Astrocyte of the hippocampus (primary cell): ENCODE measurements at places on chromosomes 2 and 18.

DNA sequence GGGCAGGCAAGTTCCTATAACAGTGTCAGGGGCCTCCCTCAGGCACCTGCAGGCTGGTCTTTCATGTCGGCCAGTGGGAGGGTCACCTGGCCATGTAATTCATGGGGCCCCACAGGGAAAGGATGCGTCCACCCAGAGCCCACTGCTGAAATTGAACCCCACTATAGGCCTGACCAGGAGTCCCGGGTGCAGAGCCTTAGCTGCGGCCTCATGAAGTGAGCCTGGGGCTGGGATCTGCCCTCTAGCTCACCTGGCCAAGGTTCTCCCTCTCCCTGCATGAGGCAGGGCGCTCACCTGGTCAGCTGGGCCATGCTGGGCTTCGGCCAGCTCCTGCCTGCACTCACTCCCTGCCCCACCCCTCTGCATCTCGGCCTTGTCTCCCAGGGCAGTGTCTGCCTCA is 41.1 kb downstream of the C1QL2 start:
- no peak for DNase-seq

DNA sequence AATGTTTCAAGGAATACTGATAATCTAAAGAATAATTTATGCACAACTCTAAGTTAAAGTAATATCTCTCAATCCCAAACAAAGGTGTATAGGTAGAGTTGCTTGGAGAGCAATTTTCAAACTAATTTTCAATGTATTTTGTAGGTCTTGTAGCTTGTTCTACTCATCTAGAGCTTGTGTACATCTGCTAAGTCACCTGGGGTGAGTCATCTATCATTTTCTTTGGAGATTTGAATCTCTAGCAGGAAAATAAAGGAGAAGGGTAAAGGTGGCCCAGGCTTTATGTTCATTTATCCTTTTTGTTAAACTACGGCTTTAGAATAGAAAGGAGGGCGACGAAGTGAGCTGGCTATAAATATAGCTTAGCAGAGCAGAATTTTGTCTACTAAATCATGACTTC is 76.8 kb upstream of the THUMPD2 start:
- DNase-seq = no peak

GRCh38 chr2:30367232-30368070 is 79.6 kb upstream of the LCLAT1 start:
- DNase-seq = no peak

DNA sequence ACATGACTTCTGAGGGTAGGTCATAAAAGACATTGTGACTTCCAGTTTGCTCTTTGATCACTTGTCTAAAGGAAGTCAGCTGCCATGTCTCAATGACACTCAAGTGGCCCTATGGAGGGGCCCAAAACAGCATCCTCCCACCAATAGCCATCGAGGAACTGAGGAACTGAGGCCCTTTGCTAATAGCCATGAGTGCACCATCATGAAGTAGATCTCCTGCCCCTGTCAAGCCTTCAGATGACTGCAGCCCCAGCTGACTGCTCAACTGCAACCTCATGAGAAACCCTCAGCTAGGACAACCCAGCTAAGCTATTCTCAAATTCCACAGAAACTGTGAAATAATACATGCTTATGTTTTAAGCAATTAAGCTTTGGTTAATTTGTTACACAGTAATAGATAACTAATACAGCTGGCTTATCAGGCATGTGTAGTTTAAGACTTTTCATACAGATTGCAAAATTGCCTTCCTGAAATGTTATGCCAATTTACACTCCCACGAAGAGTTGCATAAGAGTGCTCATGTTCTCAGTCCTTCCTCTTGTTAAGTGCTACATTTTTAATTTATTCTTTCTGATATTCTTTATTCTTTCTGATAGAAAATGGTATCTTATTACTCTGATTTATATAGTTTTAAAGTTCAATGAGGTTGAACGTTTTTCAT is 105.6 kb upstream of the NDUFV2 start:
- DNase-seq = no peak

DNA sequence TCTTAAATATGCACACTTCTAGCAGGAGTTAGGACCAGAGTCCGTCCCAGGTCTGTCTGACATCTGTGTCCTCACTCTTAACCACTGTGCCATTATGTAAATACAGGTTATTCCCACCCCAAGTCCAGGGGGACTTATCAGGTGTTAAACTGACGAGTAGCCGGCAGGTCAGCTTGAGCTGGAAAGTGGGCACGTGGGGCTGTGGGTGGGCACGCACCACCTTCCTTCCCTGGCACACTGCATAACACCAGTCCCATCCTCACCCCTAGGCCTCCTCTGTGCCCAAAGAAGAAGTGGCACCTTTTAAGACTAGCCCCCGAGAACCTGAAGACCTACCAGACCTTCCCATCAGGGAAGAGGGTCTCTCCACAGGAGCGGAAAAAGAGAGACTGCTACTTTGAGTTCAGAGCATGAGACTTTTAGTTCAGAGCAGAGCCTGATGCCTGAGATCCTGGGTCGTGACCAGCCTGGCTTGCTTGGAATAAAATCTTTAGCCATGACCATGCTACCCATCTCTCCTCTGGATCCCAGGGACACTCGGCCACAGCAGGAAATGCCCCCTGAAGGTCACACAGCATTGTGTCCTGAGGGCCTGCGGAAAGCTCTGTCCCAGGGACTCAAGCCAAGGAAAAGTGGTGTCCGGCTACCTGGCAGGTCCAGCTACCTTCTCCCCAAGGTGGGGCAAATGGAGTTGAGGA is 62.0 kb downstream of the CIB4 start:
- no peak for DNase-seq

DNA sequence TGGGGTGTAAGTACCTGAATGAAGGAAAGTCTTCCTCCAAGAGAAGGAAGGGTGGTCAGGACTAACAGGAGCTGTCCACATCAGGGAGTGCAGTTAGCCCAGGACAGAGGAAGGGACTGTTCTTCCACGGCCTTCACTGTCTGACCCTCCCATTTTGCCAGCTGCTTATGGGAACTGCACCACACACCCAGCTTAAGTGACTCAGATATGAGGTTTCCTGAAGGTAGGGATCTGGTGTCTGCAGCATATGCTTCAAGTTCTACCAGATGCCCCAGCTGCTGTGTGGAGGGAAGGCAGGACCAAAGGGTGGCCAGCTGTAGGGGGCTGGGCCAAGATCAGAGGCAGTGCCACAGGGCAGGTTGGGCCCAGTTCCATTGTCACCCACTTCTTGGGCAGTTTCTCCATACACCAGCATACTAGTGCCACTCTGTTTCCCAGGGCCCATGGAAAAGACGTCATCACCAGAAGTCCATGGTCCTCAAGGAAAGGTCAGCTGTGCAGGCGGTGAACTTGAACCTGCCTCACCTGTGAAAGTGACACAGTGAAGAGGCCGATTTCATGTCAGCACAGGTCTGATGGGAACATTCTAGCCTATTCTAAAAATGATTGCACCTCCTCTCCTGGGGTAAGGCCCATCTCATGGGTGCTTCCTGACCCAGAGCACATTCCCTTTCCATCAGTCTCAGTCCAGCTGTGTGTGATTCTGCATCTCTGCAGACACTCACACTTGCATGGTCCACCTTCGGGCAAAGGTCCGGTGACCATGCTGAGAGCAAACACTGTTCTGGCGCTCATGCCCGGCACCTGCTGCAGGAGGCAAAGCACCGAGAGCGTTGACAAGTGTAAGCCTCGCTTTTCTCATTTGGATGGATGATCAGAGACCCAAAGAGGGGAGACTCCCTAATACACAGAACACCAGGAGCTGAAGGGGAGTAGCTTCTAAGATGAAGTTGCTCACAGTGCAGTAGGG is 68.0 kb downstream of the ACAA2 start:
- DNase-seq = no peak

- DNase-seq = no peak
Measured at GRCh38 chr18:59878644-59879043, 21.2 kb upstream of the PMAIP1 start.

DNA sequence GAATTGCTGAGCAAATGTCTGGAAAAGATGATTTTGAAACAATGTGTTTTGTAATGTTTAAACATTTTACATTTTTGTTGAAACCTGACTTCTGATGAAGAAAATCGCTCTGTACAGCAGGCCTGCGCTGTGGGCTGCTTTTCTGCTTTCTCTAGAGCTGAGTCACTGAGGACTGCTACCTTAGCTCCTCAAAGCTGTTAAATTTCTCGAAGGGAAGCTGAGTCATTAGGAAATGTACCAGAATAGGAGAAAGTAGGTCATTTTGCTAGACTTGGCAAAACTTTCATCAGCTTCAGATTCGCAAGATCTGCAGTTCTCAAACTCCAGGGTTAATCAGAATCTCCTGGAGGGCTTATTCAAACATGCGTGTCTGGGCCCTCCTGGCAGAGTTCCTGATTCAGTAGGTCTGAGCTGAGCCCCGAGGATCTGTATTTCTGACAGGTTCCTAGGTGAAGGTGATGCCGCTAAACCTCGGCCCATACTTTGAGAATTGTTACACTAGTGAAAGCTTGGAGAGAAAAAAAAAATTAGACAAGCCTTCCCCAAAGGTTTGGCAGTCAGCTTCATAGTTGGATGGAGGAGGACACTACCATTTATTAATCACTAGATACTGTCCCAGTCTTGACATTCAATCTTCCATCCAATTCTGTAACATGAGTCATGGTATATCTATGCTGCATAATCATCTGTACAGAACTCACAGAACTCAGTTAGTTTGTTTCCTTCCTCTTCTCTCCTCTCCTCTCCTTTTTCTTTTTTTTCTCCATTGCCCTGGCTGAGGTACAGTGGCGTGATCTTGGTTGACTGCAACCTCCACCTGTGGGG is 297.6 kb downstream of the PARD3B start:
- peak; percentile 88 for DNase-seq

- no peak for DNase-seq
Measured at GRCh38 chr2:58649756-58650155, 408.6 kb upstream of the FANCL start.

GRCh38 chr2:67216103-67216502 is 181.0 kb upstream of the ETAA1 start:
- DNase-seq = no peak

DNA sequence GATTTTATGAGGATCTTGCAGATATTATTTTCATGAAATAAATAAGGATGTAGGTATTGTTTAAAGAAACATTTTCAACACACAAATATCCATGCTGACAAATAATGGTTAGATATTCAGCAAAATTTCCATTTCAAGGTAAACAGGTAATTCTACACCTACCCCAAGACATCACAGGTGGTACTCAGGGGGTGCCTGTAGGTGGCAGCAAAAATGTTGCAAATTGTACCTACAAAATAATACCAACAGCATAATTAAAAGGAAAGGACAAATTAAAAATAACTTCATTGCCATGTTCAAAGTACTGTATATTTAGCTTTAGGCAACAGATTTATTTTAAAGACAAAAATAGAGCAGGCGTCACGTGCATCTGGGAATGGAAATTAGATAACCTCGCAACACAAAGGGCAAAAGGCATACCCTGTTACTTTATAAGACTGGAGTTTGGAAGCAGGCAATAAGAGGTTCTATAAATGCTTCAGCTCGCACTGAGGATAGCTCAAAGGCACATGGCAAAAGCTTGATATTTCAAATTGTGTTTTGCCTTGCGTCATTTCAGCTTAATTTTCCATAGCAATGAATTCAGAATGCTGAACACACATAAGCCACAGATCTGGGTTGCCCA is 630.5 kb downstream of the TDRD15 start:
- DNase-seq = no peak

DNA sequence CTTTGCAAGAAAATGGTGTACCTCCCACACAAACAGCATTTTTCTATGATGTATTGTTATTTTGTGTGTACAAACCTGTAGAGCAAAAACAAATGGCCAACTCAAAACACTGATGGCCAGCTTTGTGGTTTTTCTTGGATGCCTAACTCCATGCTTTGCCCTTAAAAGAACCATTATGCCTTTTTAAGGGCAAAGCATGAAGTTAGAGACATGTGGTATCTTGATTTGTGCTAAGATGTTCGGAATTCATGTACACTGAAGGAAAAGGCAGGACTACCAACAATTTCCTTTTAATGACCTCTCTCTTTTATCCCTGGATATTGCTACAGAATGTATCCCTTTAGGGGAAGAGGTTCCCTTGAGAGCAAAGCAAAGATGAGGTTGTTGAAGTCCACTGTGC is 273.6 kb downstream of the SCG2 start:
- peak; percentile 44 for DNase-seq

- DNase-seq = no peak
Measured at GRCh38 chr18:63306819-63307550, 12.6 kb downstream of the BCL2 start.

DNA sequence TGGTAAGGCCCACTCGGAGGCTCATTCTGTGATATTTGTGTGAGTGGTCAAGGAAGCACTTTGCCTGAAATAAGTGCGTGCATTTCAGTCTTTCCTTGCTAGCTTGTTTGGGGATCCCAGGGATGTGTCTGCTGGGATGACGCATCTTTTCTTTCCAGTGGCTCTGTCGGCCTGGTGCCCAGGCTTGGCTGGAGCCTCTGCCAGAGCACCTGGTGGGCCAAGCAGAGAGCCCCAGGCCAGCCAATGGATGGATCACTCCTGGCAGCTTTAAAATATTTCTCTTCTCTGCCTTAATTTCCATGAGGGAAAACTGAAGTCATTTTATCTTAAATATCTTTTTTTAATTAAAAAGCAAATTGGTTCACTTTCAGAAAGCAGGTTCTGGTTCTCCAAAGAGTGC is 501.8 kb upstream of the HS6ST1 start:
- DNase-seq = no peak

GRCh38 chr18:34153711-34154110 is 71.0 kb downstream of the NOL4 start:
- DNase-seq = peak; percentile 1

- DNase-seq = no peak
Measured at GRCh38 chr2:203867561-203868200, at the start of gene CTLA4. CTLA4 (plus strand) TSS chr2:203867771; CDS start chr2:203867943, 172 bp downstream.

DNA sequence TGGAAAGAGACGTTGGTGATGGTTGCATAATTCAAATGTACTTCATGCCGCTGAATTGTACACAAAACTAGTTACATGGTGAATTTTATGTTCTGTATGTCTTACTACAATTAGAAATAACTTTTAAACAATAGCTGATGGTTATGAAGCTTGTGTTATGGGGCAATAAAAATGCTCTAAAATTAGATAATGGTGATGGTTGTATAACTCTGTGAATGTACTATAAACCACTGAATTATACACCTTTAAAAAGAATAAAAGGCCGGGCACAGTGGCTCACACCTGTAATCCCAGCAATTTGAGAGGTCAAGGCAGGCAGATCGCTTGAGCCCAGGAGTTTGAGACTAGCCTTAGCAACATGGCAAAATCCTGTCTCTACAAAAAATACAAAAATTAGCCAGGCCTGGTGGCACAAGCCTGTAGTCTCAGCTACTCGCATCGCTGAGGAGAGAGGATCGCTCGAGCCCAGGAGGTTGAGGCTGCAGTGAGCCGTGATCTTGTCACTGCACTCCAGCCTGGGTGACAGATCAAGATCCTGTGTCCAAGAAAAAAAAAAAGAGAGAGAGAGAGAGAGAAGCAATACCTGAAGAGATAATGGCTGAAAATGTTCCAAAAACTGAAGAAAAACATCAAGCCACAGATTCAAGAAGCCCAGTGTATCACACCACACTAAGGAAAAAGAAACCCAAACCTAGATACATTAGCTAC is 6.3 kb downstream of the RNU4ATAC start:
- no peak for DNase-seq

- no peak for DNase-seq
Measured at GRCh38 chr18:55523001-55523400, 65.0 kb downstream of the TCF4 start.
